CD4-positive, alpha-beta T cell treated with Interleukin-12 subunit alpha and Interleukin-12 subunit beta, for 1 hour (primary cell): ENCODE measurements at places on chromosomes 6 and 20.

DNA sequence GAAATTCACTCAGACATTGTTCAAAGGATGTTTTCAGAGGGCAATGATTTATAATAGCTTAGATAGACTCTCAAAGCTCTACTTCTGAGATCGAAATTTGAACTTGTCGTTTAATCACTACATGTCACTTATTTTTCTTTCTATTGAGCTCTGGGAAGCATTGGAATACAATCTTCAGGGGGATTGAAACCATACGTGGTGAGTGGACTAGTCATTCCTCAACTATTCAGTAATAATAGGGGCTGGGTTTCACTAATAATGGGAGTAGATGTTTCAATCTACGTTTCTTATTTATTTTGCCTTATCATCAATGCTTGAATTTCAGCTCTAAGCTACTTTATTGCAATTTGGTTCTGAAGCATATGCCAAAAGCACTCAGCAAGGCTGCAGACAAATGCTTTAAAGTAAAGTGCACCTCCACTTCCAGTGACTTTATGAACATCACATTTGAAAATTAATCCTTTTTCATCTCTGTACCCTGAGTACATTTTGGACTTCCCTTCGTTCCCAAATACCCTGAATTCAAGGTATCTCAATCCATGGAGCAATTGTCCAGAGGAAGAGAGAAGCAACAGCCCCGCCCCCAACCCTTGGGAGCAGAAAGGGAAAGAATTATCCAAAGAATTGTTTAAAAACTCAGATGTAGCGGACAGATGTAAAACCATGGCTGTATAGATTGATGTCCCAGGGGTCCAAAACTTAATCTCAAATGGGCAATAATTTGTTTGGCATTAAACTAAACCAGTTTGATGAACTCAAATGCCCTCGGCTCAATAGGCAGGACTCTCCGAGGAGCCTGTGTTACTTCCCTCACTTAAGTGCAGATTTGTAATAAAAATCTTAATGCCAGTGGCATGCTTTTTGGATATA is 68.1 kb downstream of the HFE start:
- no peak for DNase-seq

GRCh38 chr6:148999929-149000468 is 253.2 kb downstream of the UST start:
- DNase-seq: peak; percentile 9

DNA sequence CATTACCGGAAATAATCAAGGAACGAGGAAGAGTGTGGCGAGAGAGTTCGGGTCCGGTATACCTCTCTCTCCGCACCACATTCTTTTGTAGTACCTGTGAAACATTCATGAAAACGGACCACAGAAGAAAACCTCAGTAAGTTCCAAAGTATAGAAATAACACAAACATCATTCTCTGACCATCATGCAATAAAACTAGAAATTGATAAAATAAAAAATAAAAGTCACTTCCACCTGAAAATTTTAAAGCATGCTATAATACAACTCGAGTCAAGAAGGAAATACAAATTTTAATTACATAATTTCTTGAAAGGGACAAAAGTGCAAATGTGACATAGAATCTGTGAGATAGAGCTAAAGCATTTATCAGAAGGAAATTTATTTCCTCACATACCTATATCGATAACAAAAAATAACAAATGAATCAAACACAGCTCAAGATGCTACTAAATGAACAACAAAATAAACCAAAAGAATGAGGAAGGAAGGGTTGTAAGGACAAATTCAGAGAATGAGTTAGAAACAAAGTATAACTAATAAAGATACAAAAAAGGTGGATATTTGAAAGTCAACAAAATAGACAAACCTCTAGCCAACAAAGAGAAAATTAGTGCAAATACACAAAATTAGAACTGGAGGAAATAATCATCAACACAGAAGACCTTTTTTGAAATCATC is 84.2 kb downstream of the TRIM27 start:
- DNase-seq: no peak

- no peak for DNase-seq
These were observed 8.8 kb upstream of the TREML2 start for GRCh38 chr6:41209547-41210320.

GRCh38 chr6:116070616-116071389 is 10.1 kb upstream of the FRK start:
- DNase-seq: no peak

DNA sequence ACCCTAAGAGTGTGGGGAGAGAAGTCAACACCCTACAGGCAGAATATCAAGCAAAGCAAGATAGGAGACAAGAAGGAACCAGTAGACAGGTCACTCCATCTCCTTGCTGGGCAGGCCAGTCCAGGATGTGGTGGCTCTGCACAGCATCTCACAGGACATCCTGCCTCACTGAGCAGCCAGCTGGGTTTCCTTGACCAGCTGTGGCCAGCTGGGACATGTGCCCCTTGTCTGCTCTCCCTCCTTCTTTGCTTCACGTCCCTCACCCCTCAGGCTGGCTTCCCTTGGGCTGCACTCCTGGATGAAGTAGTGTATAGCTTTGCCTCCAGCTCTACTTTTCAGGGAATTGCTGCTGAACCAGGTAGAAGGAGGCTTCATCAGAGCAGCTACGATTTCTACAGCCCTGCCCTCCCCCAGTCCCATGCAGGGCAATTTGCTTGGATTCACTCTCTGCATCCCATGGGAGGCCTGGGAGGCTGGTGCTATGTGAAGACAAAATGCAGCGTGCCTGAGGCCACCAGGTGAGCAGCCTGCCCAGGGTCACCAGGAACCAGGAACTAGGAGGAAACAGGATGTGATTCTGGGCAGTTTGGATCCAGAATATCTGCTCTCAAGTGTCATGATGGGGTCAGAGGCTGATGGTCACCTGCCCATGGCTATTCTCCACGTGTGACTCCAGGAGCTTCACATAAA is 110.0 kb upstream of the PMEPA1 start:
- no peak for DNase-seq

DNA sequence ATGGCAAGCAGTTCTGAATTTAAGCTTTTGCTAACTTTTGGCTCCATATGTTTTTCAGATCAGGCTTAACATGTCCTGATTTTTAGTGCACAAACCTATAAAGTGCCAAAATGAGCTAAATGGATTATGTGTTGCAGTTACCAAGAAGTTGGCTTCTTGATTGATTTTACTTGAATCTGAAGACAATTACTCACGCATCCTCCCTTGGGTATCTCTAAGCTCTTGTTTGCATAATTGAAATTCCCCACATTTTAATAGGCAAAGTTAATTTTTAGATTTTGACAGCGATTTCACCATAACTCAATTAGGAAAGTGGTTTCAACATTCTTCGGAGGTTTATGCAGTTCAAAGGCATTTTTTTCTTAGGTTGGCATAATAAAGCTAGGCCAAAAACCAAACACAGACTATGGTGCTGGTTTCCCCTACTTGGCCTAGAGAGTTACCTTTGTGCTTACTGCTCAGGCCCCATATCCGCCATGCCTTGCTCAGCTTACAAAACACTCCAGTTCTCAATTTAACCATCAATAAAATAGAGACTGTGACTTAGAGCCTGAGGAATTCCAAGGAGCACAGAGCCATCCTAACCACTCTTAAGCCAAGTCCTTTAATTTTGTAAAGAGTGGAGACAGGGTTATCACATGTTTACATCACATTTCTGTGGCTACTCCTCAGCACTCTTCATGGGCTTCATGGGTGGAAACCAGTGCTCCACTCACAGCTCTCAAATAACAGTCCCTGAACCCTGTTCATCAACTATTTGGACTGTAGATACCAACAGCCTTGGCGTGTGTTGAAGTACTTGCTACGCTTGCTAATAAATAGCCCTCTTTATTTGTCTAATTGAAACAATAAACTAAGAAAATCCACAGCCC is 32.1 kb downstream of the LAMA4 start:
- DNase-seq: no peak

DNA sequence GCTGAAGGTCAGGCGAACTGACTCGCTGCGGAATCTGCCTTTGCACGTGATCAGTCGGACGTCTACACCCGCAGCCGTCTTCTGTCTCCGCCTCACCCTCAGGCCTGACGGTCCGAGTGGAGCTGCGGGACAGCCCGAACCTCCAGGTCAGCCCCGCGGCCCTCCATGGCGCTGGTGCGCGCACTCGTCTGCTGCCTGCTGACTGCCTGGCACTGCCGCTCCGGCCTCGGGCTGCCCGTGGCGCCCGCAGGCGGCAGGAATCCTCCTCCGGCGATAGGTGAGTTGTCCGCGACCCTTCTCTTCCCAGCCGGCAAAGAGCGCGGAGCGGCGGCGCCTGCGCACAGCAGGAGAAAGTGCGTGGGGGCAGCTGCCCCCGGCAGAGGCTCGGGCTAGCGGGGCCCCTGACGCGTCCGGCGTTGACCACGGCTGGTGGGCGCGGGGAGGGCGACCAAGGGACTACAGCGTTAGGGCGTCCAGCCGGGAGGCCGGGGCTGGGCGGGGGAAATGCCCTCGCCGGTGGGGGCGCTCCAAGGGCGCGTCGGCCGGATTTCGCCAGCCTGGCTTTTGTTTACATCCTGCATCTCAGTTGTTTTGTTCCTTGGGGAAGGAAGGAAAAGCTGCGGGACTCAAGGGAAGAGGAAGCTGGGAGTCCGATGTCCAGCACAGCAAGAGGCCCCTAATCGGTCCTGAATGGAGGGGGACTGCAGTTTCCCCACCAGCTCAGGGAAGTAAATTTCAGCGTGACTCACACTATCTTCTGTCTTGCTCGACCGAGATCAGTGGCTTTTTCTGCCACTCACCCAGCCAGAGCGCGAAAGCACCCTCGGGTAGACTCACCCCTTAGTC is at the start of gene SMPDL3A:
TSS of gene SMPDL3A (plus strand) at position 77 of the 846 bp plus-strand sequence. CDS start at position 166, 89 bp downstream.
- DNase-seq: no peak

DNA sequence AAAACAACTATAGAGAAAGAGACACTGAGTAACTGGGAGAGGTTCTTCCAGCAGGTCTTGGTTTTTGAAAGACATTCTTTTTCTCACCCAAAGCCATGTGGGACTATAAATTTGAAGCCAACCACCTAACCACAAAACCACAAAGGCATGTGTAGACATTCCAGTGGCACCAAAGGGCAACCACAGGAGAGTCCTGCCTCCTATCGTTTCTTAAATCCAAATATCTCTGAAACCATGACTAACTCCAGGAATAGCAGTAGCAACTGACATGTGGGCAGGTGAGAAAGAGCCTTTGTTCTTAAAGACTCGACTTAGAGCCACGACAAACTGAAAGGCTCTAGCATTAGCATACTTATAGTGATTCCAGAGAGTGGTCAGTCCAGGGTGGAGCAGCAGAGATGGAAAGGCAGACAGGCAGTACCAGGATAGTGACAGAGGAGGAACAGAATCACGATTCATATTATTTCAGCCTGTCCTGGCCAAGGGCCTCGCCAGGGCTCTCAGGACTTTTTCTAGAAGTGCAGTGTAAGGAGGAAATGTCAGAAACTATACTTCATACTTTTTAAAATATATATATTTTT is 9.4 kb upstream of the COL9A1 start:
- no peak for DNase-seq
